Esophagus mucosa (tissue), 1 donor: ENCODE measurements at places on chromosomes 13 and 19. TPM values are rescaled to one million over a fixed set of nuclear protein-coding genes. Genes with fewer than 3 reads are reported as not detected.

UQCR11 gene
- total RNA-seq = 225 TPM

FREM2 gene
- total RNA-seq = 0.40 TPM

CKM gene
- total RNA-seq = 0.96 TPM

PGLYRP1 gene
- total RNA-seq = not detected

CABP5 gene
- total RNA-seq = not detected

RNF17 gene
- not detected for total RNA-seq

ZNF77 gene
- 2.4 TPM for total RNA-seq

ZNF493 gene
- 5.5 TPM for total RNA-seq

PLK5 gene
- total RNA-seq = not detected

MYBPC2 gene
- 0.08 TPM for total RNA-seq

PEG3 gene
- 1.4 TPM for total RNA-seq

ZNF575 gene
- 0.72 TPM for total RNA-seq

IL11 gene
- 0.24 TPM for total RNA-seq

ZNF526 gene
- total RNA-seq = 4.5 TPM

FGF21 gene
- not detected for total RNA-seq

PRKCSH gene
- total RNA-seq = 161 TPM
